ENCODE measurements at places on chromosomes 12 and 14.

DNA sequence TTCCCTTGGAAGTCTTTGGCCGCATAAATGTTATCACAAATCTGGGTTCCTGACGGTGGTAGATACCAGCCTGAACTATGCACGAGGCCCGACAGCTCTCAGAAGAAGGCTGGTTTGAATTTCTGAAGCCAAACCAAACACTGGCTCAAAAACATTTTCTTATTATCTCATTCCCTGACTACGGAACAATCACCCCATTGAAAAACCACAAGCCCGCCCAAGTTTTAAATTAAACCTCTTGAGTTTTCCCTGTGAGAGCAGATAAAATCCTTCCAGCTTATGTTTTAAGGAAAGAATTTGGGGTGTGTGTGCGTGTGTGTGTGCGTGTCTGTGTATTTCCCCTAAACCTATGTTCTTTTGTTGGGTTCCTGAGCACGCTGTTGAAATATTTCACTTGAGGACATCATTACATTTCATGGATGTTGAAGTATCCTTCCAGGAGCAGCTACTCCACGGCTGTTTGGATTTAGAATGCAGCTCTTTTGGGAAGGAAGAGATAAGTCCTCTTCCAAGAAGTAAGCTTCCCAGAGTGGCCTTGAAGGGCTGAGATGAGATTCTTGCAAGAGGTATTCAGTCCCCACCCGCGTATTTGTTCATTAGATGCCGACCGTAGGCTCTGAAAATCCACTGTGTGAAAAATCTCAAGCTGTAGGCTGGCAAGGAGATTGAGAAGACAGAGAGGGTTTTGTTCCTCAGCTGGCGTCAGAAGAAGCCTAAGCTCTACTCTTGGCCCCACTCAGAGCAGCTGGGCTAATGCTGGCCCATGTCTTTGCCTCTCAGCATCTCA, 131.0 kb upstream of the NCOR2 start:
- no peak for DNase-seq

DNA sequence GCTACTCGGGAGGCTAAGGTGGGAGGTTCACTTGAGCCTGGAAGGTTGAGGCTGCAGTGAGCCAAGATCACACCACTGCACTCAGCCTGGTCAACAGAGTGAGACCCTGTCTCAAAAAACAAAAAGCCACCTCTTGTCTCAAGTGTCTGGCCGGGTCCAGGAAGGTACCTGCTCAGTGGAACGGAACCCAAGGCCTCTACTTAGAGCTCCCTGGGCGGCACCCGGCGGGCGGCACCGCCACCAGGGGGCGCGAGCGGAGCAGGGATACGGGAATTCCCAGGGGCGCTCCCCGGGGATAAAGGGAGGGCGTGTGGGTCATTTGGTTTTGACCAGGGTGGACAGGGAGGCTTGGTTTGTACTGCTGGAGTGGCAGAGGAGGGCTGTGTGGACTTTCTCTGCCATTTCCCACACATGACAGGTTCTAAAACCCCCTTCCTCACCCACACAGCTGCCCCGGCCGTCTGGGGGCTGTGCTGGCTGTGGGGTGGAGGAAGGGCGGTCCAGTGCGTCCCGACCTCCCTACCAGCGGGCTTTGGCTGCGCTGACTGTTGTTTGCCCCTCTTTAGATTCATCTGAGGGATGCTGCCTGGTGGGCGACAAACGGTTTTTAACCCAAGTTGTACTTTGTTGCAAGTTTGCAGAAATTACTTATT, 91.4 kb downstream of the SETD3 start:
- DNase-seq, result peak; percentile 26

- DNase-seq, result no peak
Observed at GRCh38 chr14:68377459-68377858, 415.4 kb downstream of the ZFP36L1 start.

- no peak for DNase-seq
Observed at GRCh38 chr12:42502682-42503081, 86.9 kb downstream of the PRICKLE1 start.

DNA sequence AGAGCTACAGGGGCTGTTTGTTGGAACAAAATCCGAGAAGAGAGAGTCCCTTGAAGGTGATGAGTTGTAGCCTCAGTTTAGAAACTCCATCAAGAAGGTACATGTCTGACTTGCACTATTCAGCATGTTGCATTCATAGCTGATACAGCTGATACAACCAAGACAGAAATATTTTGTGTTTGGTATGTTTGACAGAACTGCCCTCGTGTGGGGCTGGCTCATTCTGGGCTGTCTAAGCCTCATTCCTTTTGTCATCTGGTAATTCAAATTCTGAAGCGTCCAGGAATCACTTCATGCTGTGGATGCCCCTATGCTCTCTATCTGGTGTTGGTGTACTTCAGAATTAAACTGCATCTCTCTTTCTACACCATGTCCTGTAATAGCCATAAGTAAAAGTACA, 126.3 kb downstream of the ANO6 start:
- DNase-seq, result no peak

GRCh38 chr14:96734076-96734622, 63.0 kb upstream of the VRK1 start:
- no peak for DNase-seq

DNA sequence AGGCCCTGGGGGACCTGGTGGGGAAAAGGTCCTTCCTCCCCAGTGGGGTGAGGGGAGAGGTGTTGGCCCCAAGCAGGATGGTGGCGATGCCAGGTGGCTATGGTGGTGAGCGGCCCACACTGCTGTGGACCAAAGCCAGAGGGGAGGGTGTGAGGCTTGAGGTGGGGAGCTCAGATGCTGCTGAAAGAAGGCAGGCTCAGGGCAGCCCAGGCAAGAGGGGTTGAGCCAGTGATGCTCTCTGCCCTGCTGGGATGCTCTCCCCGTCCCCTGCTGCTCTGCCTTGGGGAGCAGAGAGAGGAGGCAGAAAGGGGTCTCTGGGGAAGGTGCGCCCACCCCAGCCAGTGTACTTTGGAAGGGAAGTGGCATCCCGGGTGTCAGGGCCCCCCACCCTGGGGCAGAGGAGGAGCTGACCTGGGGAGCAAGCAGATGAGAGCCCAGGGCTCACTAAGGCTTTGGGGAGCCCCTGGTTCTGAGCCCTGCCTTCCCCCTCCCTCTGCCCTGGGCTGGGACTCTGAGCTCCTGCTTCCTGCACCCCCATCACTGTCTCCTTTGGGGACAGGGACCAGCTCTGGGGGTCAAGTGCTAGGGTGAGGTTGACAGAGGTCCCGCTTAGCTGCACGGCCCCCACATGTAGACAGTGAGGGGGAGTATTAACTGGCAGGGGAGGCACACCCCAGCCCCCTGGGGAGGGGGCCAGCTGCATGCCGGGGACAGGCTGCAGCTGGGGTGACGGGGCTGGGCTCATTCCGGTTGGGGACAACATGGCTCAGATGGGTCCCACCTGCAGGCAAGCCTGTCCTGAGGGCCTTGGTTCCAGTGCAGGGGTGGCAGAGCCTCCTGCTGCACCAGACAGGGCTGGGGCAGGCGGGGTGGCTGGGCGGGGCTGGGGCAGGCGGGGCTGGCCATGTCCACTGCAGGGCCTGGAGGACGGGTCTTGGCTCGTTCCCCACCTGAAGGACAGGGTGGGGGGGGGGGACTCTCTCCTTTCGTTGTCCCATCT, 124.4 kb downstream of the KIF26A start:
- DNase-seq, result no peak

DNA sequence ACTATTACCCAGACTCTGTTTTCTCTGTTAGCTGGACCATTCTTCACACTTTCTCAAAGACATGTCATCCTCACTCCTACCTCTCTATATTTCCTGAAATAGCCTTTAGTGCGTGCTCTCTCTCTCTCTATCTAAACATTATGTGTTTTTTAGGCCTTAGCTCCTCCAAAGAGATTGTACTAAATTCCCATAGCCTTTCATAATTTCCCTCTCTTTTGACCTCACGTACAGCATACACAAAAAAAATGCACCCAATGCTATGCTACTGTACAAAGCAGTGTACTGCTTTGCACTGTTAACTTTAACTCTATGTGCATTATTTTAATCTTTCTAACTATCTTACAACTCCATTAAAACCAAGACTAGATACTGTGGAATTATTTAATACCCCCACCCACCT, 288.4 kb downstream of the DAD1 start:
- DNase-seq, result no peak

DNA sequence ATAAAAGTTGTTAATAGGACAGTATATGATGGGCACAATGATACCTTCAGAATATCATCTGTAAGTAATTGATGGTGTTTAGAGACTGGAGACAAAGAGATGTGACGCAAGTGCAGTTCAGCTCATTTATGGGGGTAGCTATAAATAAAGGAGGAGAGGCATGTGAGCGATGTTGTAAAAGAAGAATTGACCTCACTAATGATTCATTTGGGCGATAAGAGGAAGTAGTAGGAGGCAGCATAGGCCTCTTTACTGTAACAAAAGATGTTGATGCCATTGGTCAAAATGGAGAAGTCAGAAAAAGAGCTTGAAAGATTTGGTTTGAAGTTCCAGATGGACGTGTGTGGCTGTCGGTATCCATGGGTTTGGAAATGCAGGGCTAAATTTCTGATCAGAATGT, 70.0 kb downstream of the FLRT2 start:
- DNase-seq, result no peak

DNA sequence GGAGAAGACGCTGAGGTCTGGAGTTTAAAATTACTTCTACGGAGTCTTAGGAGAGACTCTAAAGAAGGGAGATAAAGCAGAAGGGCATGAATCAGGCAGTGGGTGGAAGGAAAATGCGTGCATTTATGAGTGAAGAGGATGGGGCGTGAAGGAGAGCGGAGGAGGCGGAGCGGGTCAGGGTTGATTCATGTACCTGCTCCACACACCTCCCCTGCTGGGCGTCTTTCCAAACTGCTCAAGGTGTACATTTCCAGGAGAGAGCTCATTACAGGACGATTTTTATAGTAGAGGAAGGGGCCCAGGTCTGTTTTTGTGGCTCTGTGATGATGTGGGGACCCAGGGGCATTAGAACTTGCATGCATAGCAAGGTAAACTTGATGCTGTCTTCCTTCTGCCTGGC, 65.0 kb upstream of the ASPG start:
- no peak for DNase-seq

Measured in T-helper 17 cell (primary cell).